ENCODE measurements at places on chromosomes 12 and 14.

GRCh38 chr12:48388938-48389337 is 38.2 kb upstream of the ZNF641 start:
- no peak for DNase-seq

DNA sequence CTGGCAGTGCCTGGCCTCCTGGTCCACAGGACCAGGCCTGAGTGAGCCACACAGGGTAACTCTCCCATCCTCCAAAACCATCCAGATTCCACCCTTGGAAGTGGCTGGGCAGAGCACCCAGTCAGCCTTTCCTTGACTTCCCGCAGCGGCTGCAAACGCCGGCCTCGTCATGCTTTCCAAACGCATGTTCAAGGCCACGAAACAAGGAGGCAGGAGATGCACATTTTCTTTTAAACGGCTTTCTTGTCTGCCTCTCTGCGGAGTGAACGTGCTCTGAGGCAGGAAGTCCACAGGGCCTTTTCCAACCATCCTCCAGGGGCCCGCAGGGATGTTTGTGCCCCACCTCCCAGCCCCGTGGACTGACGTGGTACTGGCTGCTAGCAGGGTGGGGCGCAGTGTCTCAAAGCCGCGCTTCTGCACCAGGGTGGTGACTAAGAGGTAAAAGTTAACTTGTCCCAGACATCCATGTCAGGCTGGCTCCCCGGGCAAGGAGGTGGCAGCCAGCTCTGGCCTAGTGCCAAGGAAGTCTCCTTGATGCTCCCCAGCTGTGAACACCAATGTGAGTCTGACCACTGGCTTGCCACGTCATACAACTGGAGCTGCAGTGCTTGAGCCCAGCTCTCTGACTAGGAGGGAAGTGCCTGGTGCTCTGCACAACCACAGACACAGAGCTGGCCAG is 45.0 kb downstream of the KCNA5 start:
- DNase-seq: no peak

GRCh38 chr12:106758349-106759110 is 16.0 kb upstream of the RIC8B start:
- no peak for DNase-seq

DNA sequence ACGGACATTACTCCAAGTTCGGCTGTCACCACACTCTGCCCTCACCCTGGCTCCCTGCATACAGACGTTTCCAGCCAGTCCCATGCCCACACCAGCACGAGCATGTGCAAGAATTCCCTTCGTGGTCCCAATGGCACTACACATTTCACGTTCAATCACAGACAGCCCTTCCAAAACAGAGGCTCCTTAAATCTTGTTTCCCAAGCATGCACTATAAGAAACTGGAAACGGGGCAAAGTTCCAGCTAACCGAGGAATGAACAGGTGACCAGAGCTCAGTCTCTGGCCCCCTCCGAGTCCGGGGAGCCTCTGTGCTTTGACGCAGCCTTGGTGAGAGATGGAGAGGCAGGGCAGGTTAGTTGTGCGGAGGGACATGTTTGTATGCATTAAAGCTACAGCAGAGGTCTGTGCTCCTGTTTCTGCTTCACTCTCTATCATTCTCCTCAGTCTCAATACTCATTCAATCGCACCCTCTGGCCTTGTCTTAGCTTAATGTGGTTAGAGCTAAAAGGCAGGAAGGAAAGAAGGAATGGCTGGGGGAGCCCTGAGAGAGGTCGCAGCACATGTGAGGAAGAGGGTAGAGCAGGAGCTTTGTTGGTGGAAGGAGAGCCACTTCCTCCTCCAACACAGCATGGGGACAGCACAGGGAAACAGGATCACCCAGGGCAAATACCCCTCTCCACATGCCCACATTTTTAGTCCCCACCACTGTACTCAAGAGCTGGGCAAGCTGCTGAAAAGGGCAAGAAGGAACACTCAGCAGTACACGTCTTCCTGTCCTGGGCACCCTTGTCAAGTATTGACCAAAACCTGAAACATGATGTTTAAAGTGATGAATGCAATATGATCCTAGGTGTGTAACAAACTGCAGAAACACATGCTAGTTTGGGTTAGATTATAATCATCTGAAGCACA is 12.2 kb upstream of the SELPLG start:
- DNase-seq: no peak

GRCh38 chr14:100025111-100025510 is 40.1 kb upstream of the EVL start:
- peak; percentile 28 for DNase-seq

DNA sequence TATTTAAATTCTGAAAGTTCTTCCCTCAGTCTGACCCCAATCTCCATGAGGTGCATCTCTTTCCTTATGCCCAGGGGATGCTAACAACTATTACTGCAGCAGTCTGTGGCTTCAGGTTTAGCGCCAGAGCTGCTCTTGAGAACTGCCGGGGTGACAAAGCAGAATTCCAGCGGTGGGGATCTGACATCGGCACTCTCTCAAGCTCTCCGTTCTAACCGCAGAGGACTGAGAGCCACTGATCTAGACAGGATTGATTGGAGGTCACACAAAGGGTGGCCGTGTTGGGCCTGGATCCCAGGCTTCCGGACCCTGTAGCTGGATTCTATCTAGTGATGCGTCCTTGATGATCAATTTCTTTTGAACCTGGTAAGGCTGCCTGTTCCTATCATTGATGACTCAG is 155.6 kb upstream of the TMEM132C start:
- no peak for DNase-seq

DNA sequence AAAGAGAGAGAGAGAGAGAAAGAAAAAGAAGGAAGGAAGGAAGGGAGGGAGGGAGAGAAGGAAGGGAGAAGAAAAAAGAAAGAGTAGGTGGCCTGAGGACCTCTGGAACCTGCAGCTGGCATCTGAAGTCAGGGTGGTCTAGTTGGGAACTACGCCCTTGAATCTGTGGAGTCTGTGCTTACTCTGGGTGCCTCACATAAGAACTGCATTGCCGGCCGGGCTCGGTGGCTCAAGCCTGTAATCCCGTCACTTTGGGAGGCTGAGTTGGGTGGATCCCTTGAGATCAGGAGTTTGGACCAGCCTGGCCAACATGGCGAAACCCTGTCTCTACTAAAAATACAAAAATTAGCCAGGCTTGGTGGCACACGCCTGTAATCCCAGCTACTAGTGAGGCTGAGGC is 10.0 kb upstream of the NRDE2 start:
- peak; percentile 28 for DNase-seq

GRCh38 chr12:118166946-118167345 is 31.0 kb downstream of the PEBP1 start:
- DNase-seq: no peak

DNA sequence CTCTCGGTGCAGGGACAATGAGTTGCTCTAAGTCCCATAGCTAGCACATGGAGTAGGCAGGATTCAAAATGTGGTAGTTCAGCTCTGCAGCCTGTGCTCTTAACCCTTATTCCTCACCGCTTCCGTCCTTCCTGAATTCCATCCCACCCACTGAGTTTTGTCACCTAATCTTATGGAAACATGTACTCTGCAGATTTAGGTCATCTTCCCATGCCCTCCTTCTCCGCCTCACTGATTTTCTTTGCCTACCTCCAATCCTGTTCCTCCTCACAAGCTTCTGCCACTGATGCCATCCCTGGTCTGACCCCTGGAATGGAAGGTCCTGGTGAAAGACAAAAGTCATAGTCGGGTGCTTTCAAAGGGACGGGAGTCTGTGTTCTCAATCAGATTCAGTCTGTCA is 46.5 kb upstream of the ABCC9 start:
- DNase-seq: no peak

- DNase-seq: no peak
Measured at GRCh38 chr12:80862531-80862930, 75.2 kb downstream of the LIN7A start.

GRCh38 chr12:120887253-120888043 is 16.7 kb downstream of the SPPL3 start:
- DNase-seq: no peak

DNA sequence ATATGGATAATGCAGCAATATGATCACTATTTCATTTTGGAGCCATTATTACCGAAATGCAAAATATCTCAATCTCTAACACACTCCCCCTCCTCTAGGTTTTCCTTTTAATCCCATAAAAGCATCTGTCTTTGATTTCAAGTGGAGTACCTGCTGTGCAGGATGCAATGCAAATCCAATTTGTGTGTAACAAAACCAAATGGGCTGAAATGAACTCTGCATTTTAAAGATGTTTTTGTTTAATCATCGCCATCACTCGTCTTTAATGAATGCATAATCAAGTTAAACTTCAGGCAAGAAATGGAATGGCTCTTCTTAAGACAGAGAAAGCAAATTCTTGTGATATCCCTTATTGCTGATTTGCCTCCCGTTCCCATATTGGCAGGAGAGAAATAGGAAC is 114.3 kb downstream of the SLC15A5 start:
- DNase-seq: no peak

GRCh38 chr14:61644834-61645233 is 50.5 kb upstream of the HIF1A start:
- peak; percentile 64 for DNase-seq

DNA sequence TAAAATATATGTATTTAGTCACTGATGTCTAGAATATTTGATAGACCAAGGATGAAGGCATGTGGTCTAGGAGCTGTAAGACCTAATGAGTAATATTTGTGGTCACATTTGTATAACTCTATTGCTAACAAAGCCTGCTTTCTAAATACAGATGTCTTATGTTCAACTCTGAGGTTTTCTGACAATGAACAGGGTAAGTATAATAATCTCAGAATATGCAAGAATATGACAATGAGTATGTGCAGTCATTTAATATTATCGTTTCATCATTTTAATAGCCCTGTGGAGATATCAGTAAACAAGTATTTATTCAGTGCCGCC is 389.6 kb downstream of the LRIG3 start:
- no peak for DNase-seq

GRCh38 chr12:50123203-50123602 is 11.2 kb downstream of the COX14 start:
- DNase-seq: no peak

- DNase-seq: no peak
Measured at GRCh38 chr12:114760151-114760877, 76.3 kb upstream of the TBX3 start.

DNA sequence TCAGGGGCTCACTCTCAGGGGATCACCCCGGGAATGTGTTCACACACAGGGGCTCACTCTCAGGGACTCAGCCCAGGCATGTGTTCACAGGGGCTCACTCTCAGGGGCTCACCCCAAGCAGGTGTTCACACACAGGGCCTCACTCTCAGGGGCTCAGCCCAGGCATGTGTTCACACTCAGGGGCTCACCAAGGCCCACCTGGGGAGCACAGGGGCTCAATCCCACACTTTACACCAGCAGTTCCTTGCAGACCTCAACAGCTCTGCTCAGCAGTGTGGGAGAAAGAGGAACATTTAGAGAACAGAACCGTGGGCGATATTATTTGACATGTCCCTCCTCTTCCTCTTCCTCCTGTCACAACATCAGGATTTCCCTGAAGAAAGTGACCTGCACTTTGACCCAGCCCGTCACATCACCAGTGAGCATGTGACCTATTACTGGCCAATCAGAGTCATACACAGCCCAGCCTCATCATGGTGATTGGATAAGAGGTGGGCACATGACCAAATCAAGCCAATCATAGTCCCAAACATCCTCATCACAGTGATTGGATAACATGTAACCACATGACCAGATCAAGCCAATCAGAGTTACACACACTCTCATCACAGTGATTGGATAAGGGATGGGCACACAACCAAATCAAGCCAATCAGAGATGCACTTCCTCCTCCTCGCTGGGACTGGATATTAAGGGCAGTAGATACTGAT is 359.4 kb upstream of the SFSWAP start:
- no peak for DNase-seq

DNA sequence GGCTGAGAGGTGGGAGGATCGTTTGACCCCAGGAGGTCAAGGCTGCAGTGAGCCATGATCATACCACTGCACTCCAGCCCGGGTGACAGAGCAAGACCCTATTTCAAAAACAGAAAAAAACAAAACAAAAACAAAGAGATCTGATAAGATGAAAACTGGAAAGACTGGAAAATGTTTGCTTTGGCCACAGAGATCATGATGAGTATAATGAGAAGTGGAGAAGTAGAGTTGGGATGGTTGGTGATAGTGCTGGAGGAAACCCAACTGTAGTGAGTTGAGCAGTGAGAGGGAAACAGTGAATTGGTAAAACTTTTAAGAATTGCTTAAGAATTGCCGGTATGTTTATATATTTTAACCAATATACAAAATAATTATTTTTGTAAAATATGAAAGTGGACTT is 39.2 kb downstream of the MON2 start:
- no peak for DNase-seq

DNA sequence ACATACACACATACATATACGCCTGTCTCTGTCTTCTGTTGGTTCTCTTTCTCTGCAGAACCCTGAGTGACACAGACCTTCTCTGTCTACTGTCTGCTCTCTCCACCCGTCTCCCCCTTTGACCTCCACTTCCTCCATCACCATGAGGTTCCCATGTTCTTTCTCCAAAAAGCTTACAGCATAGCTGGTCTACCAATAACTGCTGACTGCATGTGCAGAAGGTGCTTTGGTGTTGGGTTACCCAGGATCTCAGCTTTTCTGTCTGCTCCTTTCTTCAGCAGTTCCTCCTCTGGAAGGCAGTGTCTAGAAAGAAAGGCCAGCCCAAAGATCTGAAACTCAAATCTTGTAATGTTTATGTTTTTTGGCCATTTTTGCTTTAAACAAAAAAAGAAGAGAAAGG is 125.6 kb downstream of the SMOC1 start:
- no peak for DNase-seq

GRCh38 chr12:121255433-121255832 is 41.1 kb downstream of the CAMKK2 start:
- no peak for DNase-seq

GRCh38 chr12:113519464-113520307 is 48.0 kb upstream of the LHX5 start:
- DNase-seq: no peak

DNA sequence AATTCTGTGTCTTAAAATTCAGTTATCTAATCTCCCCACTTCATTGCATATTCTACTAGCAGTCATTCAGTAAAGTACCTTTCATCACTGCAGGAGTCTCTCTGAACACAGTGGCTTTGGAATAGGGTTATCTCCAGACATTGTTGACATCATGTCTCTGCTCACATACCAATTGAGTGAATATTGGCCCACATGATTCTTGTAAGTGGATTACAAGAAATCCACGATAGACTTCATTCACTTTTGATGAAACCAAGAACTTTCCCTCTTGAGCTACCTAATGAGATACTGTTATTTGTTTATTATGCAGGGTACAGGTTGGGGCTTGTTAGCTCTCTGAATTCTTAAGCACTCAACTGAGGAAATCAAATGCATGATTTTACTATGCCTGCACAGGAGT is 284.9 kb downstream of the RAD51B start:
- DNase-seq: no peak

GRCh38 chr14:86533834-86534233 is 1003.9 kb downstream of the FLRT2 start:
- no peak for DNase-seq

DNA sequence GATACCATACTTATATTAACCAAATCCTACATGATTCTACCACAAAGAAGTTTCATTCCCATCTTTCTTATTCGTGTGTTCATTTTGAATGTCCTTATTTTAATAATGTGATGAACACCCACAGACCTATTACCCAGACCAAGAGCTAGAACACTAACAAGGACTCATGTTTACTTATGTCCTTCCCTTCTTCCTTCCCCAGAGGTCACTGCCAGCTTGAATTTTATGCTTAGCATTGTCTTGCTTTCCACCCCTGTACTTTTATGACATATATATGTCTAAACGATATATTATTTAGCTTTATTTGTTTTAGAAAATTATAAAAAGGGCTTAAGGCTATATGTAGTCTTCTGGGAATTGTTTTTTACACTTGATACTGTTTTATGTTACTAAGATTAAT is 238.6 kb downstream of the LRIG3 start:
- no peak for DNase-seq
